ENCODE measurements at places on chromosomes 4 and X.
A peak's percentile ranks its signal among the peaks of the same experiment; 100 is the strongest.

DNA sequence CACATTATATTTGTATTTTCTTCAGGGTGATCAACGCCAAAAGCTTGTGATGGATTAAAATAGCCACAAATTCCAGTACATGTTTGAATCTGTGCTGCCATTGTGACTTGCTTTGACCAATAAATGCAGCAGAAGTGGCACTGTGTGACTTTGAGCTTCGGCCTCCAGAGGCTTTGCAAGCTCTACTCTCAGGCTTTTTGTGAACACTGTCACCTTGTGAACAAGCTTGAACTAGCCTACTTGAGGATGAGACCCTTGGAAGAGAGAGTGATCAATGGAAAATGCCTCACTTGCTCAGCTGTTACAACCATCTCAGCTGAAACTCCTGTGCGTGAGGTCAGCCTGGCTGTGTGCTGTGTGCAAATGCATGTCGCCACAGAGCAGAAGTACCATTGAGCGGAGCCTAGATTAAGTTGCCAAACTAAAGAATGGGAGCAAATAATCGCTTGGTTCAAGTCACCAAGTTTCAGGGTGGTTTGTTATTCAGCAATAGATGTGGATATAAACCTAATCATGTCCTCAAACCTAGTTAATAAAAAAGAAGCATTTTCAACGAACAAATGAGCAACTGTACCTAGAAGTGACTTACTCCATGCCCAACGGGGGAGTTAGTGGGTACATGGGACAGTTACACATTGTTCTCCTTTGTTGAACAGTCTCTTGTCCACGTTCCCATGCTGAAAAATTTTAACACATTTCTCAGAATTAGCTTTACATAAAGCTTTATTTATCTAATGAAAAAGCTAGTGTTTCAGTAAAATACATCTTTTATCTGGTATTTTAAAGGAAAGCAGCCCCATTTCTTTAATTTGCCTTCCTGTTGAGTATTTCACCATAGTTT, 23.5 kb downstream of the NOA1 start:
- no peak for DNase-seq

- DNase-seq, result no peak
These were observed 170.1 kb upstream of the ATOH1 start for GRCh38 chr4:93658443-93658842.

DNA sequence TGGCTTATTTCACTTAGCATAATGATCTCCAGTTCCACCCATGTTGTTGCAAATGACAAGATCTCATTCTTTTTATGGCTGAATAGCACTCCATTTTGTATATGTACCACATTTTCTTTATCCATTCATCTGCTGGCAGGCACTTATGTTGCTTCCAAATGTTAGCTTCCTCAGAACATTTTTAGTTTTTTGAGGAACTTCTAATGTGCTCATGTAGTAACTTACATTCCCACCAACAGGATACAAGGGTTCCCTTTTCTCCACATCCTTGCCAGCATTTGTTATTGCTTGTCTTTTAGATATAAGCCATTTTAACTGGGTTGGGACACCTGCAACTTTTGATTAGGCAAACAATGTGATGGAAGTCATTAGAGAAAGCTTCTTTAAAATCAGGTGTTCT, 454.2 kb downstream of the NLGN4X start:
- DNase-seq, result no peak

- no peak for DNase-seq
These were observed 159.1 kb upstream of the WDR1 start for GRCh38 chr4:10275696-10276095.

DNA sequence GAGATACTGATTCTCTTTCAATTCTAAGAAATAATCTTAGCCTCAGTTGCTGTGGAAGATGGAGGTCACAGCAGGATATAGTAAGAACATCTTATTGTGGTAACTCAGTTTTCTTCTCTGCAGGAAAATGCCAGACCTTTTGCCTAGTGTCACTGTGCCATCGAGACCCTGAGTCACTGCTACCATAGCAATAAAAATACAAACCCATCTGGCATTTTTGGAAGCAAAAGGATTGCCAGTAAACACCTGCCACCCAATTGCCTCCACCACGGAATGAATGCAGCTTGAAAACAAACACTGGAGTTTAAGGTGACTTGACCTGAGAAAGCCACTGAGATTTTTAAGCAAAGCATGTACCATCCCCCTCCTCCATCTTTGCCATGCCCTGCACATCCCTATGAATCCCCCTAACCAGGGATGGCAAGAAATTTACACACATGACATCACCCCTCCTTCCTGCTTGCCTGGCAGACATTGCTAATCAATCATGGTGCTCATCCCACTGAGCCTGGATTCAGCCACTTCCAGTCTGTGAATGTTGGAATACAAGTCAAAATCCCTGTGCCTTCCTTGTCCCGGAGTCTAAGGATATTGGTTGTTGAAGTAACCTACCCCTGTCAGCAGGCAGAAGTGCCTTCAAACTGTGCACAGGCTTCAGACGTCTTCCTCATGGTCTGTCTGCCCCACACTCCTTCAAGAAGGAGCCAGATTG, 59.6 kb upstream of the MAMLD1 start:
- no peak for DNase-seq

DNA sequence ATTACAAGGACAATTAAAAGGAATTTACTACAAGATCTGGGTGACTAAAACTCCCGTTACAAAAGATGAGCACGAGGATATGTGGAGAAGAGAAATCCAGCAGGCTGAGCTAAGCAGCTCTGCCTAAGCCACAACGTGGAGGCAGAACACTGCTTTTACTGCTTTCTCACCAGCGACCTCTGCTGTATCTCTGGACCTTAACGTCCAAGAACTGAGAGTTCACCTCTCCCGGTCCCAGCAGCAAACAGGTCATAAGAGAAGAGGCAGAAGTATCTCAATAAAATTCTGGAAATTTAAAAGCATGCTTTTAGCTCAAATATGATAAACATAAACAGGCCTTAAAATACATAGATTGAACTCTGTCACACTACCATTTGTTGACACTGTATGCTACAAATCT, 81.0 kb downstream of the ADGRA3 start:
- peak; percentile 44 for DNase-seq

- DNase-seq, result no peak
These were observed 62.1 kb downstream of the USO1 start for GRCh38 chr4:75786526-75786925.

- DNase-seq, result no peak
These were observed 63.8 kb upstream of the HPRT1 start for GRCh38 chrX:134396174-134396573.

DNA sequence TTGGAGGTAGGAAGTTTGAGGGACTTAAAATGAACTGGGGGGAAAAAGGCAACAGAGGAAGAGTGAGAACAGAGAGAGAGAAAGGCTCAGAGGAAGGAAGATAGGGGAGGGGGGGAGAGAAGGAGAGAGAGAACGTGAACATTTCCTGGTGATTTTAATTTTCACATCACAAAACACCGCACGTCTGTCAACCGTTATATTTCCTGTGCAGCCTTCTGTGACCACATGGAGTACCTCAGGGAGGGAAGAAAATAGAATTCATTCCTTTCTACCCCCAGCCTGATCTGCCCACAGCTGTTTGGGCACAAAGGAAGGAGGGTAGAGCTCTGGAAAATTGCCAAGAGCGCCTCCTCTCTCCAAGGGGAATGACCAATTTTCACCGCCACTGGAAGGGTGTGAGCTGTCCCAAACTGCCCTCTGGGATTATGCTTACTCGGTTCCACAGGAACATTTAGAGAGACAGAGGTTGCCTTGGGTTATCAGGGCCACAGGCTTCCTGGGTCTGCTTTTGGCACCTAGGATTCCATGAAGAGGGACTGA, 135.7 kb upstream of the MAMLD1 start:
- DNase-seq, result no peak

DNA sequence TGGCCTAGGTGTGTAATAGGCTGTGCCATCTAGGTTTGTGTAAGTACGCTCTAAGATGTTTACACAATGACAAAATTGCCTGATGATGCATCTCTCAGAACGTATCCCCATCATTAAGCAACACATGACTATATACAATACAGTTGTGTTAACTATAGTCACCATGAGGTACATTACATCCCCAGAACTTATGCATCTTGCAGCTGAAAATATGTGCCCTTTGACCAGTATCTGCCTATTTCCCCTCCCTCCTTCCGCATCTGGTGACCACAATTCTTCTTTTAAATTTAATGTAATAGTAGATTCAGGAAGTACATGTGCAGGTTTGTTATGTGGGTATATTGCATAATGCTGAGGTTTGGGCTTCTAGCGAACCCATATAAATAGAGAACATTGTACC, 239.8 kb upstream of the IL1RAPL1 start:
- DNase-seq, result no peak

DNA sequence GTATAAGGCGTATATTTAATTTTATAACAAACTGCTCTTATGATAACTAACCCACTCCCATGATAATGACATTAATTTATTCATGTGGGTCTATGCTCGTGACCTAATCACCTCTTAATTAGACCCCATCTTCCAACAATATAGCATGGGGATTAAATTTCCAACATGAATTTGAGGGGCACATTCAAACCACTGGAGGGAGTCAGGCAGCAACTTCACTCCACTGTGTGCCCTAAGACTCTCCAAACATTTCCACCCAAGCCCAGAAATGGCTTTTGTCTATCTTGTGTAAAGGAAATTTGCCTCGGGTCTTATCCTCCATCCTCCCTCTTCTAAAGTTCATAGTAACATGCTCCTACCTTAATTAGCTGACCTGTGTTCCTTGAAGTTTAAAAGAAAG, 616.1 kb upstream of the CPEB2 start:
- no peak for DNase-seq

DNA sequence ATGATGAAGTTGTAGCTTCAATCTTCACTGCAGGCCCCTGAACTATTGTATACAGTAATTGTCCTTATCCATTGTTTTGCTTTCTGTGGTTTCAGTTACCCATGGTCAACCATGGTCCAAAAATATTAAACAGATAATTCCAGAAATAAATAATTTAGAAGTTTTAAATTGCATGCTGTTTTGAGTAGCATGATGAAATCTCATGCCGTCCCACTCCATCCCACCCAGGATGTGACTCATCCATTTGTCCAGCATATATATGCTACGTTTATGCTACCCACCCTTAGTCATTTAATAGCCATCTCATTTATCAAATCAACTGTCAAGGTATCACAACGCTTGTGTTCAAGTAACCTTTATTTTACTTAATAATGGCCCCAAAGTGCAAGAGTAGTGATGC, 34.5 kb downstream of the IQCM start:
- DNase-seq, result no peak

DNA sequence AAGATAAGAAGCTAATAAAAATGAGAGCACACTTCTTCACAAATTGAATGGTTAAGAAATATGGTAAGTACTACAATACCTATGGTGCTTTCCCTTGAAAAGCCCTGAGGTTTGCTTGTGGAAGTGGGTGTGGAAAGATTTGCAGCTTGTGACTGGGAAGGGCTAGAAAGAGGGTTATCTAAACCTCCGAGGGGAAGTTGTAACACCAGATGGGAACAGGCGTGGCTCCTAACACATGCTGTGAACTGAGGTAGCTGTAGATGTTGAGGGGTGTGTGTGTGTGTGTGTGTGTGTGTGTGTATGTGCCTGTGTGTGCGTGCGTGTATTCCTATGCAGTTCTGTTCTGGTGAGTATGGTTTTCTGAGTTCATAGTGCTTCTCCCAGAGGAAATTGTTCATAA, 21.5 kb downstream of the FRMPD4 start:
- DNase-seq, result no peak

DNA sequence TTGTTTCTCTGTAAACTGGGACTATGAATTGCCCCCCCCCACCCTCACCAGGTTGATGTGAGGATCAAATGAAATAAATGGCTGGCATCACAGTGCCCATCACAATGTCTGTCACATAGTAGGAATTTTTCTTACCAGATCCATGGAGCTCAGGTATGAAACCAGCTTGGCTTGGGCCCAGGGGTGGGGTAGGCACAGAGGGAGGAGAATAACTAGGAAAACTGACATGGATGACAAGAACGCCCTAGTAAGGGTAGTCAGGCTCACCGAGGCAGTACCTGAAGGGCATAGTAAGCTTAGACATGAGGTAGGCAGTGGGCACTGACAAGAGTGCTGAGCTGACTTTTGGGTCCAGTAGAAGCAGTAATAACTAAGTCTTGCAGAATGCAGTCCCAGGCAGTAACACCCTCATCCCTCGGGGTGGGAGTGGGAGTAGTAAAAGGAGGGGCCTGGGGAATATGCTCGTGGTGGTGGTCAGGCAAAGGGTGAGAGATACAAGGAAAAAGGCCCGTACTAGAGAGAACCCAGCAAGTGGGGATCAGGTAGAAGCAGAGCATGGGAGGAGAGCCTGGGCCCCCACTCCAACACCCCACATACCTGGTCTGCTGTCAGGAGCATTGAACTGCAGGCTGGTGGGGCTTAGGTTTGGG, 155.9 kb upstream of the PJA1 start:
- no peak for DNase-seq

- peak; percentile 81 for DNase-seq
These were observed at the start of gene PRRG1 for GRCh38 chrX:37349221-37350033. Gene PRRG1 (plus strand): TSS chrX:37349364. CDS start chrX:37406250, 56,886 bp downstream.

DNA sequence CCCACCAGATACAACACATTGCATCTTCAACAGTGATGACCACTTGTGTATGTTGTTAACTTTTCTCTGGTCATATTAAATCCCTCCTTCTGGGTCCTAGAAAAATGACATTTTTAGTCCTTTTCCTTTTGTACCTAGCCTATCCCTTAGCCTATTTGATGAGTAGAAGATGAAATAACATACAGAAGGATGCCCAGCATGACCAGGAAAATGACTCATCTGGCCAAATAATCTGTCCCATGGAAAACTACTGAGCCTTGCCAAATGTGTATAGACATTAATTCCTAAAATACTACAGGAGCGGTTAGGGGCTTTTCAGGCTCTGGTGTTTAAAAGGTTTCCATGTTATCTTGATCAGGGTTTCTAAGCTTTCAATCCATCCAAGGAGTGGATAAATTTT, 129.0 kb upstream of the KCNIP4 start:
- DNase-seq, result no peak

DNA sequence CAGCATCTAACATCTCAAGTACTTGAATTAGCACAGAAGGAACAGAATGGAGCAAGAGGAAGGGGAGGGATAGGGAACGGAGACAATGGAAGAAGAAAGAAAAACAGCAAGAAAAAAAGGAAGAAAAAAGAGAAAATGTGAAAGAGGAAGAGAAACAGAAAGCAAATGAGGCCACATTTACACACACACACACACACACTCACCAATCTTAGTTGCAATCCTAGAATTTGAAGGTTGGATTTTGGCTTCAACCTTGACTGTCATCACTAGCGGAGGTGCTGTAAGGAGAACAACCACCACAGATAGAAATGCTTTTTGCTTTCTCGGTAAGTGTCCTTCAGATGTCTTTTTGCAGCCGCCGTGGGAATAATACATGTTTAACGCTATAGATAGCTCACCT, 327.1 kb upstream of the NWD2 start:
- DNase-seq, result no peak

GRCh38 chrX:21374994-21375707, 933 bp downstream of the CNKSR2 start:
- peak; percentile 40 for DNase-seq

DNA sequence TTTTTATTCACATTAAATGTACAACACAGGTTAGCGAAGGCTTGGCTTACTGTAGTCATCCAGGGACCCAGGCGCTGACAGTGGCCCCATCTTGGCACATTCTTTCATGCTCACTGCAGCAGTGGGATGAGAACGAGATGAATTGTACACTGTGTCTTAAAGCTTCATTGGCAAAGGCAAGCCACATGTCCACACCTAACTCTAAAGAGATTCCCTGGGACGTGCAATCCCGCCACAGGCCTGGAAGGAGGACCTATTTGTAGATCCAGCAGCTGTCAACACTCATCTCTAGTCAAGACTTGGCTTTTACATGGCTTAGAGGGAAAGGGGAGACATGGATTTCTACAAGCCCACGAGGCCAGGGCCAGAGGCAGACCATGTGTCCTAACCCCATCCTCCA, 16.1 kb upstream of the CXCR3 start:
- DNase-seq, result no peak
